ENCODE measurements at places on chromosomes 4 and X.

DNA sequence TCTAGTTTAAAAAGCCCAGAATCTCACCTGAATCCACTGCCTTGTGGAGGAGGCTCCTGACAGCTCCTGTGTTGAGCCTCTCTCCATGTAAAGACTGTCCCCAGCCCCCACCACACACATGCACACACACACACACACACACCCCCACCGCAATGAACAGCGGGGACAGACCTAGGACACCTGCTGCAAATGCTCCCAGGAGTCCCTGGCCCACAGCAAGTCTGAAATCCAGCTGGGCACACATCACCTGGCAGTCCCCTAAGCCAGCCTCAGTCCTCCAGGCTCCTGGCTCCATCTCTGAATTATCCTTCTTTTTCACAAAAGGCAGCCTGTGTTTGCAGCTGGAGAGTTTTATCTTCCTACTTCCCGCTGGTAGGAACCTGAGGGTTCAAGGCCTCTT, 6.6 kb upstream of the FAM53A start:
- no peak for DNase-seq
- no peaks in the 10 kb centered on the region for H3K4me1 ChIP-seq

DNA sequence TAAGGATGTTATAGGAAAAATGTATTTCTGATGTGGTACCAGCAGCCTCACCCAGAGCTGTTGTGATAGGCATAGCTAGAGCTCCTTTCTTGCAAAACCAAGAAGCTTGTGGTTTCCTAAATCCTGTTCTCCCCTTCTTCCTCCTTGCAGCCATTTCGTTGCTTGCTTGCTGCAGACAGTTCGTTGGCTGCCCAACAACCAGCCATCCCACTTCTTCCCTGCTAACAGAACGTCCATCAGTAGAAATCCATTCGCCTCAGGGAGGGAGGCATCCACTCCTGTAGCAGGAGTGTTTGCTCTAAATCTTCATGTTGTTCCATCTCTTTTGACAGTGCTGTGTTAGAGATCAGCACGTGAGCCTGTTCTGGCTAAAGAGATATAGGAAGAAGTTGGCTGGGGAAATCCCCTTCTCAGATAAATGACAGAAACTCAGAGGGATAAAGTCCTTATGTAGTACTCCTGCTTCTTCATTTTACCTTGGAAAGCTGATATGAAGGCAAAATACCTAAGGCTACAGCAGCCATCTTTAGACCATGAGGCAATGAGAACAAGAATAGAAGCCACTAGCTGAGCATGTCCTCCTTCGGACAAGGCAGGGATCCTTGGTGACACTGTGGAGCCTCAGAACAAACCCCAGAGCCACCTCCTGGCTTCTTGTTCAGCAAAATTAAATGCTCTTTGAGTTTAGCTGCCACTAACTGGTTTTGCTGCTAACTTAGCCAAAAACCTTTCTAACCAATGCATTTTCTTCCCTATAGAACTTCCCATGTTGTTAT, 68.4 kb upstream of the RELL1 start:
- peak overlapping the region; percentile 78 for H3K27ac ChIP-seq
- H3K27me3 ChIP-seq = peaks cover 6% of the 10 kb centered on the region
- peaks cover 16% of the 10 kb centered on the region for H3K4me1 ChIP-seq
- no peak overlapping the region for H3K4me3 ChIP-seq

DNA sequence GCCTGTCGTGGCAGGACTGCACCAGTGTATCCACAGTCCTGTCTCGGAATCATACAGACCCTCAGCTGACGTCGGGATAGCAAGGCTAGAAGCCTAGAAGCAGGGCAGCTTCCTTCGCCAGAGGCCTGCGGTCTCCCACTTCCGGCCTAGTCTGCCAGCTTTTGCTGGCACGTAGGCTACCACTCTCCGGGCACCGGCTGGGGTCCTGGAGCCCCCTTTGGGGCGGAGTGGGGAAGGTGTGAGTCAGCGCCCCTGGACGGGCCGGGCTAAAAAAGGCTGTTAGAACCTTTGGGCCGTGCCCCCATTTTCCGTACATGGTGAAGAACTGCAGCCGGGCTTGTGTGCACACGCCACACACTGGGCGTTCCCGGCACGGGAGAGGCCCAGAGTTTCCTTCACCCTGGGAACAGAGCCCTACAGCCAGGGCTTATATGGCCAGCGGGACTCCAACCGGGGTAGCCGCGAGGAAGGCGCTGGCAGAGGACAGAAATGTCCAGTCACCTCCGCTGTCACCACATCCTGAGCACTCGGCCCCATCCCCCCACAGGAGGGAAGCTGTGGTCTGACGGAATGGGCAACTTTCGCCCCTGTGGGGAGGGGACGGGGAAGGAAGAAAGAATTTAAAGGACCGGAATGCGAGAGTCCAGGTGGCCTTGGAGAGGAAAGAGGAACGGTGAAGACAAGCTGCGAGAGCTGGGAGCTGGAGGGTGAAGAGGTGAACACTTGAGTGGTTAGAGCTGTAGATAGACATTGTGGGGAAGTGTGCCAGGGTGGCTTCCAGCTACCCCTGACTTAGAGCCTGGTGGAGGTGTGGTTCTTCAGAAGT, 4.6 kb downstream of the MAGIX start:
- DNase-seq = no peak
- peak overlapping the region; percentile 60 for H3K4me3 ChIP-seq
- peaks cover 8% of the 10 kb centered on the region for H3K27me3 ChIP-seq
- H3K4me1 ChIP-seq = peaks cover 17% of the 10 kb centered on the region
- no peaks in the 10 kb centered on the region for H3K36me3 ChIP-seq

- no peak overlapping the region for H3K4me3 ChIP-seq
- H3K27ac ChIP-seq = no peak overlapping the region
- H3K4me1 ChIP-seq = no peaks in the 10 kb centered on the region
Observed at GRCh38 chrX:110477593-110478228, 119.1 kb downstream of the RTL9 start.

DNA sequence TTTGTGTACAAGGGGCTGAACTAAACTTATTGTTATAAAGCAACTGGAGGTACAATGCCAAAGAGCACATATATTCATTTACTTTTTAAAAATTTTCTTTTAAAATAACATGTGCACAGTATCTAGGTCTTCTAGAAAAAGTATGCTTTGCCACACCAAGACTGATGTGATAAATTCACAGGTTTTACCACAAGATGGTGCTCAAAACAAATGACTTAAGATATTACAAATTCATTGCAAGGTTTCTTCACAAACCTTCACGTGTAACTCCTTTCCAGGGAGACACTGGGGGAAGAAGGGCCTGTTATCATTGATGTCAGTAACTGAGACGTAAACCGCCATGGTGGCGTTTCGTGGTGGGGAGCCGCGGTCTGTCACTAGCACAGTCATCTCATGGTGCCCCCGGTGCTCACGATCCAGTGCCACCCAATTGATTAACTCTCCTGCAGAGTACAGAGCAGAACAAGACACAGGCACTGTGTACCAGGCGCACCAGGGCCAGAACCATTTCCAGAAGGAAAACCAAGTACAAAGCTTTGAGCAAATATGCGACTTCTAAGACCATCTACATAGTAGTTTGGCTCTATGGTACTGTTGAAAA, 162.2 kb downstream of the DCHS2 start:
- H3K4me1 ChIP-seq = peaks cover 5% of the 10 kb centered on the region
- H3K27me3 ChIP-seq = peaks cover 31% of the 10 kb centered on the region
- no peaks in the 10 kb centered on the region for H3K36me3 ChIP-seq
- H3K4me3 ChIP-seq = no peak overlapping the region
- DNase-seq = no peak

DNA sequence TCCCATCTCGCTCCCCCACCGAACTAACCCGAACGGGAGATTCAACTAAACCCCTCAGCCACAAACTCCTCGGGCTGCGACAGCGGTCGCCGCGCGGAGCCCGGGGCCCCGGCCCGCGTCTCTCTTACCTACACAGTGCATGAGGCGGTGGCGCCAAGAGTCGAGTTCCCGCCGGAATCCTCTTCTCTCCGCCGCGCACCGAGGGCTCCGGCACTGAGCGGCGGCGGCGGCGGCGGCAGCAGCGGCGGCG, 160 bp downstream of the LCORL start:
- DNase-seq = no peak
- no peaks in the 10 kb centered on the region for H3K36me3 ChIP-seq
- H3K27me3 ChIP-seq = peaks cover 14% of the 10 kb centered on the region
- H3K27ac ChIP-seq = peak overlapping the region; percentile 93
